ENCODE measurements at places on chromosomes 1 and 21.

DNA sequence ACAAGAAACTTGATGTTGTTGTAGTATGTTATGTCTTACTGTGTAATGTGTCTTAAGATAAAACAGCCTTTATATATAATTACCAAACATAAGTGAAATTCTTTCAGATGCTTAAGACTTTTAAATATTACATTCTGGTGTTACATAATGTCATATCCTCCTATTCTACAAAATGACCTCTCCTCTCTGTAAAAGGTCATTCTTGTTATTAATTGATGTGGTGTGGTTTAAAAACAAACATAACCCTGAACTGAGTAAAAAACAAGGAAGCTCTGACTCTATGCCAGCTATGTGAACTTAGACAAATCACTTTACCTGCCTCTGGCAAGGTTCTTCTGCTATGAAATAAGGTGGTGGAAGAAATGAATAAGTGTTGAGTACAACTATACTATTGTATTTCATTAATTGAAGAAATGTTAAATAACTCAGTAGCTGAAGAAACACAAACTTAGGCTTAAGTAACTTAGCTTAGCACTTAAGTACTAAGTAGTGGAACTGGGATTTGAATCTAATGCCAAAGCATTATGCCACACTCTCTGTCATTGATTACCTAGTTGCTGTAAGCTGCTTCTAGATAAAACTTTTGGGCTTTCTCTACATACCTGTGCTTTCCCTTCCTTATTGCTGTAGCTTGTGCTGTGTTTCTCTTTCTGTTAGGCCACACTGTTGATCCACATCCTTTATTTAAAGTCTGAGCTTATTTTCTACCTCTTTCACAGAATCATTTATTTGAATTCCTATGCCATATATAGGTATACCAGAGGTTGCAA lies 859 bp upstream of the ANGPTL1 start:
- DNase-seq: no peak

DNA sequence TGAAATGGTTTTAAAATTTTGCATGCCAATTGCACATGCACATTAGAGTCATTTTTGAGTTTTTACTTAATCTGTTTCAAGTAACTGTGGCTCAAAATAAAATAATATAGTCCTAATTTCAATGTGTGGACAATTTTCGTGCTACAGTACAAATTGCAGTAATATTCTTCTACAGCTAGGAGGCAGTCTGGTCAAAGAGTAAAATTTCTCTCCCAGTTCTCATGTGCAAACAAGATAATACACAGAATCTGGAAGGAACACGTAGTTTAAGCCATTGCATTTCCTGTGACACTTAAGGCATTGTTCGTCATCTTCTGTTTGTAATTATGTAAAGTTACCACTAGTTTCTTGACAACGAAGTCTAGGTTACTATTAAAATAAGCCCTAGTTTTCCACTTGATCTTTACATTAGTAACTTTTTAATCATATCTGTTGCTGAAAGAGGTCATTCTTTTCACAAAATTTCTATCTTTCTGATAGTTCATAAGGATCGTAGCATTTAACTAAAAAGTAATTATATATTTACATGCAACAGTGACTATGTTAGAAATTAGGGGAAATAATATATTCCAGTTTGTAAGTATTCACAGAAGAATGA lies 28.9 kb downstream of the ODR4 start:
- DNase-seq: no peak

DNA sequence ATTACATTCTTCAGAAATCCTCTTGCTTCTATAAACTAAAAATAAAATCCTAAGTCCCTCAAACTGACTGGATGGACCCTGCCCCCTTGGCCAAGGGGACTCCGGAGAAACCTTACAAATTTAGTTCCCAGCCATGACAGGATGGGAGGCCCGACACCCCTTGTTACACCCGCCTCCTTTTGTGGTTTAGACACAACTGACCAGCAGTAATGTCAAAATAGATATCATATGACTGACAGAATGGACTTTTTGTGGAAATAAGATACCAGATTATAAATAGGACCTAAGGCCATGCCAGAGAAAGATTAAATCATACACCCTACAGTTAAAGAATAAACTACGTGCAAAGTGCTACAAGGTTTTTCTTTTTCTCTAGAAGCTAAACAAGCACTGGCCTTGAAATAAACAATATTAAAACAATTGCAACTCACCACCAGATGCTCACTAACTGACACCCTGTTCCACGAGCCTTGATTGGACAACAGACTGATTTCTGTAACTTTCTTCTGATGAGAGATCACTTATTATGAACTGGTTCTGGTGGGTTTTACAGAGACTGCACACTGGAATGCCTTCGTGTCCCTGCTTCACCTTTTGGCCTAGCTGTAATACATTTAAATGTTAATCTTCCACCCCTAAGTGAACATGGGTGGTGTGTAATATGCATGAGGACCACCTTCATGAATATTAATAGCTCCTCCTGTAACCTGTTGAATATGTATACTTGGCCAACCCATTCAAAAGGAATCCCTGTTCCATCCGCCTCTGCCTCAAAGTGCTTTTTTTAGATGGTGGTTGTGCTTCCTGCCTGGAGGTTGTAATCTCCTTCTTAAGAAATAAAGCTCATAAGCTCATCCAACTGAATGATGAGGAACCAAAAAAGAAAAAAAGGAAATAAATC lies 99.6 kb downstream of the ODF2L start:
- no peak for DNase-seq

DNA sequence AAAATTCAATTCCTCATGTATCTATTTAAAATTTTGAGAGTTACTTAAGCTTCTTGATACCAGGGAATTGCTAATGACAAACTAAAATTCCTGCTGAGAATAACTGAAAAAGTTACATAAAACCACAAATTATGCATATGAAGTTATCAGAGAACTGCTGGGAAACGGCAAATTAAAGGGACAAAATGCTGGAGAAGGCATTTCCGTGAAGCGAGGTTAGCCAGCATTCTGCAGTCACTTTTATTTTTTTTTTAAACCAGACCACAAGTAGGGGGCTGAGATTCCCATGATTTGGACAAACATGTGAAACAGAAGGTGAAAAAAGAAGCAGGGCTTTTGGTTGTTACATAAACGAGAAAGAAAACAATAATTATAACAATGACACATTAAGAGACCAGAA lies 737.6 kb upstream of the CHRM3 start:
- DNase-seq: no peak

DNA sequence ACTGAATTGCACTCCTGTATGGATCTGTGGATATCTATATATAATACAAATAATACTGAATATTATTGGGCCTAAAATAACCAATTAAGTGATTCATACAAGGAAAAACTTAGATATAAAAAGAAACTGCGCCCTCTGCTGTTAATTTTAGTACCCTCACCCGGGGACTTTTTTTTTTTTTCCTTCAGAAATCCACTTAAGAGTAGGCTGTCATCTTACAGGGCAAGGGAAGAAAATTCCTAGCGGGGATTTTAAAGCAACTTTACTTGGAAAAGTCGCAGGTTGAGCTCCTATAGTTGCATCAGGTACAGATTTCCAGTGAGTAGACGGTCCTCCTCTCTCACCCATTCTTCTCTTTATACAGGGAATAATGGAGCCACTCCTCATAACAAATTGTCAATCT lies 1.3 kb downstream of the NTNG1 start:
- DNase-seq: no peak

- no peak for DNase-seq
These were observed 18.1 kb downstream of the RSBN1 start for GRCh38 chr1:113793878-113794834.

GRCh38 chr1:112342558-112342957 lies 53.5 kb upstream of the CTTNBP2NL start:
- DNase-seq: no peak

GRCh38 chr1:111618081-111618480 lies 1.5 kb upstream of the RAP1A start:
- no peak for DNase-seq

DNA sequence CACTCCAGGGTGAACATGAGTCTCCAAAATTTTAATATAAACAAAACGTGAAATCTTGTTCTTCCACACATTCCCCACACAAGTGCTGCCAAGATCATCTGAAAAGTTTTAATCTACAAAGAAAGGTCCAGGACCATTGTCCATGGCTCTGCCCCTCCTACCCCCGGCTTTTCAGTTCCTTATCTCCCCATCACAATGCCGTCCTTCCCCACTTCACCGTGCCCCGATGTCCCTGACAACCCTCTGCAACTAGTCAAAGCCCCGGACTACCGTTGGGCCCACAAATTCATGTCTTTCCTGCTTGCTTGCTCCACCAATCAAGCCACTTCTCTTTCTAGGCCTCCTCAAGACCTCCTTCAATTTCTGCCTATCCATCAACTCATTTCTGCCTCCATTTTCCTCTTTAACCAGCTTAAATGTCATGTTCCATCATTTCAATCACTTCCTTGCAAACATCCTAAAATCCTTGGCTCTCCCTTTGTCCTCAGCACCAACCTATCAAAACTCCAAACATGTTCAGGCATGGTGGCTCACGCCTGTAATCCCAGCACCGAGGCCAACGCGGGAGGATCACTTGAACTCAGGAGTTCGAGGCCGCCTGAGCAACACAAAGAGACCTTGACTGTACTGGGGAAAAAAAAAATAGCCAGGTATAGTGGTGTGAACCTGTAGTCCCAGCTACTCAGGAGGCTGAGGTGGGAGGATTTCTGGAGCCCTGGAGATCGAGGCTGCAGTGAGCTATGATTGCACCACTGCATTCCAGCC lies 14.0 kb upstream of the BMP8B start:
- DNase-seq: no peak

- no peak for DNase-seq
These were observed 7.5 kb upstream of the PRDX6 start for GRCh38 chr1:173469656-173470055.

DNA sequence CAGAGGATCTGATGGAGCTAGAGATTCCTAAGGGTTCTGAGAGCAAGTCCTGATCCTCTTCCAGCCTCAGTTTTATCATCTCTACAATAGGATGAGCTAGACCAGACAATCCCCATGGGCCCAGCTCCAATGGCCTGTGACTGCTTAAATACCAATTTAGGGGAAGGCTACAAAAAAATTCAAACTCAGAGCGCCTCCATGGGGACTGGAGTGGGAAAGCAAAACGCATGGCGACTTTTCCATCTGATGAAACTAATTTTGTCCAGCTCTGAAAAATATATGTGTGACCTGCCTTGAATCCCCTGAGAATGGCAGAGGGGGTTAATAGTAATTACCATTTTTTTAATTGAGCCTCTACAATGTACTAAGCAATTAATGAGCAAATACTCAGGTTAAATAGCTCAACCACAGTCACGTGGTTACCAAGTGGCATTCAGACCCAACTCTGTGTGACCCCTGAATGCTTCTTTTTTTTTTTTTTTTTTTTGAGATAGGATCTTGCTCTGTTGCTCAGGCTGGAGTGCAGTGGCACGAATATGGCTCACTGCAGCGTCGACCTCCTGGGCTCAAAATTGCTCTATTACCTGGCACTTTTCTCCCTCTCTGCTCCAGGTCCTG lies 8.4 kb downstream of the EXTL1 start:
- DNase-seq: no peak

- DNase-seq: no peak
These were observed 45.0 kb downstream of the GPR88 start for GRCh38 chr1:100582943-100583342.

- no peak for DNase-seq
These were observed 129.9 kb downstream of the RERE start for GRCh38 chr1:8687538-8687937.

DNA sequence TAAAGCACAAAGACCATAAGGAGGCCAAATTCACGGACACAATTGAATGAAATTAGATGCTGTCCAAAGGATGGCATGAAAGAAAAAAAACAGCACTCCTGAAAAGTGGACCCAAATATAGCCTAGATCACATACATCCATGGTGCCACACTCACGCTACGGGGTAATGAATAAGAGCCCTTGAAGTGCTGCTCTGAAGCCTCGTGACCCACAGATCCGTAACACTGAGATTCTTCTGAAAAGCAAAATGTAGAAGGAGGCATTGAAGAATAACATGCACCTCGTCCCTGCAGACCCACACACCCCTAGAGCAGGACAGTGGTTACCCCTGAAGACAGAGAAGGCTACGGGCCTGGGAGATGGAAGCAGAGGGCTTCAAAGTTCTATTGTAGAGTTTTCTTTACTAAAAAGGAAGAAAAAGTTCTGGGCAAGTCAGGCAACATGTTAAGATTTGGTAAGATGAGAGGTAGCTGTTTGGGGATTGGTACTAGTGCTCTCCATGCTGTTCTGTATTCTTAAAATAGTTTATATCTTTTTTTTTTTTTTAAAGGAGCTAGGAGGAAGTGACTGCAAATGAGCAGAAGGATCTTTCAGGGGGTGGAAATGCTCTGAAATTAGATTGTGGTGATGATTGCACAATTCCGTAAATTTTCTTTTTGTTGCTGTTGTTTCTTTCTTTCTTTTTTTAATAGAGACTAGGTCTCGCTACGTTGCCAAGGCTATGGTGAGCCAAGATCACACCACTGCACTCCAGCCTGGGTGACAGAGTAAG lies 4.1 kb upstream of the ITGB2 start:
- no peak for DNase-seq

DNA sequence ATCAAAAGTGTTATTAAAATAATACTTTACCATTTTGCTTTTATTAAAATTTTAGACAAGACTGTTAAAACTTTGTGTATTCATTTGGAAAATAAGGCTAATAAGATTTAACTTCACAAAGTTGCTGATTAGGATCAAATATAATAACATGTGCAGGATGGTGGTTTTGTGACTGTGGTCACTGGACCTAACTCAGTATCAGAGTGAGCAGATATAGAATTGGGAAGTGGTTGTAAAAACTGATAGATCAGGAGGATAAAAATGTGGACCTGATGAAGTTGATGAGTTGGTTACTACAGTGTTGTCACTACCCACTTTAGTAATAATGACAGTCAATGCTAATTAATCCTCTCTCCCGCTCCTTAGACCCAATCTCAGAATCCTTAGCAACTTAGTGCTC lies 186.4 kb downstream of the AKT3 start:
- no peak for DNase-seq
